ENCODE measurements at places on chromosomes 7 and 10.

- no peak for DNase-seq
Observed at GRCh38 chr7:22109761-22110160, 164.1 kb upstream of the CDCA7L start.

DNA sequence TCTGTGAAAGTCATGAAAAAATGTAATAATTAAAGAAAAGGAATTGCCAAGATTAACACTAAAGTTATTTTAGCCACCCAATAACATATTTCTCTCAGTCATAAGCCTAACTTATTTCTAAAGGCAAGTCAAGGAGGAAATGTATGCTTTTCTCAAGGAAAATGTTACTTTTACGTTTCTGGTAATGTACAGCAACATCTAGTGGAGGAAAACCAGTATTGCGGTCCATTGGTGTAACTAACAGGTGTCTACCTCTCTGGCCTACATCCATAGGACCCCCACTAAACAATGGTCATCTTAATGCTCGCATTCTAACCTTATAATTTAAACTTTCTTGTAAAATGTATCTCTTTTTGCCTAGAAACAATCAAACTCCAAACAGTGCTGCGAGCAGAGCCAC is 437.5 kb downstream of the KIF20B start:
- DNase-seq, result no peak

GRCh38 chr7:12584930-12585329 is 14.4 kb downstream of the SCIN start:
- no peak for DNase-seq

GRCh38 chr10:100346351-100346764 is 675 bp upstream of the SCD start:
- DNase-seq, result peak; percentile 78

DNA sequence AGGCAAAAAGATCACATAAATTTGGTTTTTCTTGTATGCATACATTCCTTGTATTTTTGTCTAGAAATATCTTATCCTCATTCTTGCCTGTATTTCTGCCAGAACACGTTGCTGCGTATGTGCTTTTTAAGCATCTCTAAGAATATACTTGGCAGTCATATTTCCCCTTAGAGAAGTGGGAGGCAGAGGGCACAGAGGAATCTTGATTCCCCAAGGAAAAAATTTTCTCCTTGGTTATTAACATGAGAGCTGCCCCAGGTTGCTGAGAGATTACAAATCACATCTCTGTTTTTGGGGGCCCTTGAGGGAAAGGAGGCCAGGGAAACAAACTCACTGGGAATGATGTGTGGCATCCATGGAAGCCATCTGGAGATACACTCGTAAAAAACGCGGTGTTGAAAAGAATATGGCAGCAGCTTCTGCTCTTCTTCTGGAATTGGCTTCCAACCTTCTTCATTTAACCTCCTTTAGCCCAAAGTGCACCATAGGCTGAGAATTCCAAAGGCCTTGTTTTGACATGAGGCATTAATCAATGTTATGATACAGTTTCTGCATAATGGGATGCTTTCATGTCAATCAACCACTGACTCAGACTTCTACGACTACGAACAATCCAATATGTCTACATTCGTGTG is 684.3 kb upstream of the SORCS1 start:
- DNase-seq, result no peak

- DNase-seq, result no peak
Observed at GRCh38 chr7:146864644-146865043, 748.0 kb downstream of the CNTNAP2 start.

GRCh38 chr10:95896071-95896850 is 11.5 kb upstream of the CC2D2B start:
- DNase-seq, result no peak

GRCh38 chr7:28520074-28521015 is 108.0 kb downstream of the CREB5 start:
- DNase-seq, result no peak

GRCh38 chr7:55296070-55296469 is 69.1 kb upstream of the LANCL2 start:
- no peak for DNase-seq

DNA sequence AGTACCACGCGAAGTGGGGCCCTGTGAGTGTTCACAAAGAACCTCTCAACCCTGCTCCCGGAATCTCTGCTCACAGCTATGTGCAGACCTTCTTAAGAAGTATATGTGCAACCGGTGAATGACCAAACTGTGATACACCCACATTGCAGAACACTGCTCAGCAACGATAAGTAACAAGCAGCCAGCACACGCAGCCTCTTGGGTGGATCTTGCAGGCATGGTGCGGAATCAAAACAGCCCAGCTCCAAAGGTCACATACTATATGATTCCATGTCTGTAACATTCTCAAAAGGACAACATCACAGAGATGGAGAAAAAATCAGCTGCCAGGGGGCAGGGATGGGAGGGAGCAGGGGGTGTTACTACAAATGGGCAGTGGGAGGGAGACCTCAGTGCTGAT is 101.6 kb downstream of the DLG5 start:
- no peak for DNase-seq

- no peak for DNase-seq
Observed at GRCh38 chr7:87414794-87415188, 60.7 kb downstream of the ABCB4 start.

DNA sequence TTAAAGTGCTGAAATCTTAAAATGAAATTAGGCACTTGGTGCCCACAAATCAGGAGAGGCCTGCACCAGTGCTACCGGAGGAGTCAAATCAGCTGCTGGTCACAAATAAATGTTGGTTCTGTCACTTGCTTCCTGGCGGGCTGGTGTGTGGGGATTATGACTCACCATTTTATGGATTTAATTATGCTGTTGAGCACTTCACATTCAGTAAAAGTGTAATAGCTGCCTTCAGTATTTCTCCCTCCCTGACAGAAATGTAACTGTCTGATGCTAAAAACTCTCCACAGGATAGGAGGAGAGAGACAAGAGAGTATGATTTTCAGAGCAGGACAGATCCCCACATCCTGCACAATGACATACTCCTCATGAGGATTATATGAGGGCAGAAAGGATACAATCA is 186.0 kb downstream of the JAZF1 start:
- no peak for DNase-seq

DNA sequence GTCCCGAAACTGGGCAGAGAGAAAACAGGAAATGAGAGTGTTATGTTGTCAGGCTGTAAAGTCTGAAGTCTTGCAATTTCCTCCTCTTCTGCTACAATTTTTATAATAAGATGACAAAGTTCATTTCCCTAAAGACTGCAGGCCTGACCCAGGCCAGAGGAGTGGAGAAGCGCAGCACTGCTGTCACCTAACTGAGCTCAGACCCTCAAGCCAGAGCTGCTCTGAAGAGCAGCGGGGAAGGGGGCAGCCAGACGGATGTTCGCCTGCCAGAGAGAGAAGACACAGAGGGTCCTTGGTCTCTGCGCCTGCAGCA is 12.6 kb upstream of the AOAH start:
- DNase-seq, result no peak

GRCh38 chr10:31152421-31153135 is 120.9 kb upstream of the ZNF438 start:
- no peak for DNase-seq

DNA sequence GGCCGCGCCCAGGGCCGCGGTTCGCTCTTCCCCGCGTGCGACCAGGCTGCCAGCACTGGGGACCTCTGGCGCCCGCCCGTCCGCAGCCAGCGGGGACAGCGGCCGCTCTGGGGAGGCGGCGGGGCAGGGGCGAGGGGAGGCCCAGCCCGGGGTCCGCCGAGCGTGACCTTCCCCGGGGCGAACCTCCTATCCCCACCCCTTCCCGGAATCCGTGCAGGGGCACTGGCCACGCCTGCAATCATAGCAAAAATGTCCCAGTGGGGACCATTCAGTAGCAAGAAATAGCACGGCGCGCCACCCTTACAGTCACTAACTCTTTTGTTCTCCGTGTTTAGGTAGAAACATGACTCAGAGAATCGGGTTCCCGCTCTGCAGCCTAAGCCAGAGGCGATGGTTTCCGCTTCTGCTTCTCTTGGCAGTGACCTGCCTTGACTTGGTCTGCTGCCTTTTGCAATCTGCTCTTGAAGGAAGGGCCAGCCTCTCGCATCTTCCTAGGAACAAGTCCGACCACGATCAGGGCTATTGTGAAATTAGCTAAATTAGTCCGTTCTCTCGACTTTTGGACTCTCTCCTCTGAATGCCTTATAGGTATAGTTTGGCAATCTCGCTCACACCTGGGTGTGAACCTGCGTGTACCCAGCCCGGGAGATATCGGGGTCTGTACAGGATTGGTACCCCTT is 79.3 kb upstream of the ACBD5 start:
- DNase-seq, result peak; percentile 32

- no peak for DNase-seq
Observed at GRCh38 chr10:26843736-26844135, 17.0 kb downstream of the ABI1 start.

- DNase-seq, result no peak
Observed at GRCh38 chr7:152867502-152867874, 107.9 kb downstream of the ACTR3B start.

DNA sequence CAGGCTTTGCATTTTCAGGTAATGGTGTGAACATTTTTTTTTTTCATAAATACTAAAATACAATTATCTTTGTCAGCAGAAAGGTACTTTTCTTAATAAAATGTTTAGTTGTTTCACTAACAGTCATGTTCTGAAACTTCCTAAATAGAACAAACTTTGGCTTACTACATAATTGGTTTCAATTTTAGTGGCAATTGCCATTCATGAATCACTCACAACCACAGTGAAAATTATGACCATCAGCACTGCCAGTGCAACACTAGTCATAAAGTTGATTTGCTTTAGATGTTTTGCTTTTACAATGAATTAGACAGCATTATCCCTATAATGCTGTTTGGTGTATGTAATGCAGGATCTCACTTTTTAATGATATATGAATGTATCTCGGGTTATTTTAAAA is 297.6 kb upstream of the PLXDC2 start:
- DNase-seq, result no peak

GRCh38 chr7:78015574-78016260 is 217.1 kb downstream of the PHTF2 start:
- no peak for DNase-seq

DNA sequence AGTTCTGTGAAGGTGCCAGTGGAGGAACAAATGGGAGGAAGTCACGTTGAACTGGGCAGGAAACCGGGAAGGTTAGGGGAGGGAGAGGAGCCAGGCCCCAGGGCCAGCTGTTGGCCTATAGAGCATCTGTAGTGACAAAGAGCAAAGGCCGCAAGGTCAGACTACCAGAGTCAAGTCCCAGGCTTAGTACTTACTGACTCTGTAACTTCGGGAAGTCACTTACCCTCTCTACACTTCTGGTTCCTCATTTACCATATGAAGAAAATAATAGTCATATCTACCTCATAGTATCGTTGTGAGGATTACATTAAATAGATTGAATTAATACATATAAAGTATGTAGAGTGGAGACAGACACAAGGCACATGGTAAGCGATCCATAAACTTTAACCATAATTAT is 101.8 kb upstream of the FZD1 start:
- DNase-seq, result no peak

DNA sequence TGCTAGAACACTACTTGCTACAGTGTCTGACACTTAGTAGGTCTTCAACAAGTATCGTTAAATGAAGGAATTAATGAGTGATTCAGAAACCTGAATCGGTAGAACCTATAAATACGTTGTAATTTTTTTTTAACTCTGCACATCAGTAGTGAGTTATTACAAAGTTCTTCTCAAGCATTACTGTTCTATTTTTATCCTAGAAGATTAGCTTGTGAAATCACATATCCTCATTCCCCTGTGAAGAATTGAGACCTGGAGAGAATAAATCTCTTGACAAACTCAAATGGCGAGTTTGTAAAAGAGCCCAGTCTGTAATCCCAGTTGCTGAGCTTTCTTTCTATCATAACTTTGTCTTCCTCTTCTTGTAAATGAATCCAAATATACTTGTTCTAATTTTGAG is 34.7 kb downstream of the HYAL4 start:
- DNase-seq, result no peak

GRCh38 chr7:43303740-43304241 is 191.3 kb downstream of the HECW1 start:
- DNase-seq, result no peak

GRCh38 chr7:139041378-139042085 is 5.7 kb upstream of the ZC3HAV1L start:
- no peak for DNase-seq

DNA sequence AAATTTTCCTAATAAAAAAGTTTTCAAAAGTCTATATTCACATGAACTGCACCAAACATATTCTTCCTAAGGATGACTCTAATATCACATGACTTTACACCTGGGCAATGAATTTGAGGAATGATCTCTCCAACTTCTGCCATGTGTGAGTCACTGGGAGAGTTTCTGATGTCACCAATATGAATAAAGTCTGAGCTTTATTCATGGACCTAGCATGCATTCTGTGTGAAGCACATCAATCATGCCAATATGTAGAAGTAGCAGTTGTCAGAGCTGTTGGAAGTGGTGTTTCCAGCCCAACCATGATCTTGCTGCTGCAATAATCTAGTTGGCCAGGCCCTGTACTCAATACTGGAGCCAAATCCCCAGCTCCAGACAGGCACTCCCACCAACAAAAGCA is 91.7 kb upstream of the IFRD1 start:
- DNase-seq, result no peak

GRCh38 chr7:24707988-24708615 is 49.2 kb downstream of the GSDME start:
- DNase-seq, result no peak

- no peak for DNase-seq
Observed at GRCh38 chr7:2201686-2202360, 30.9 kb downstream of the MAD1L1 start.

GRCh38 chr10:125684581-125684980 is 1.6 kb upstream of the TEX36 start:
- DNase-seq, result no peak

DNA sequence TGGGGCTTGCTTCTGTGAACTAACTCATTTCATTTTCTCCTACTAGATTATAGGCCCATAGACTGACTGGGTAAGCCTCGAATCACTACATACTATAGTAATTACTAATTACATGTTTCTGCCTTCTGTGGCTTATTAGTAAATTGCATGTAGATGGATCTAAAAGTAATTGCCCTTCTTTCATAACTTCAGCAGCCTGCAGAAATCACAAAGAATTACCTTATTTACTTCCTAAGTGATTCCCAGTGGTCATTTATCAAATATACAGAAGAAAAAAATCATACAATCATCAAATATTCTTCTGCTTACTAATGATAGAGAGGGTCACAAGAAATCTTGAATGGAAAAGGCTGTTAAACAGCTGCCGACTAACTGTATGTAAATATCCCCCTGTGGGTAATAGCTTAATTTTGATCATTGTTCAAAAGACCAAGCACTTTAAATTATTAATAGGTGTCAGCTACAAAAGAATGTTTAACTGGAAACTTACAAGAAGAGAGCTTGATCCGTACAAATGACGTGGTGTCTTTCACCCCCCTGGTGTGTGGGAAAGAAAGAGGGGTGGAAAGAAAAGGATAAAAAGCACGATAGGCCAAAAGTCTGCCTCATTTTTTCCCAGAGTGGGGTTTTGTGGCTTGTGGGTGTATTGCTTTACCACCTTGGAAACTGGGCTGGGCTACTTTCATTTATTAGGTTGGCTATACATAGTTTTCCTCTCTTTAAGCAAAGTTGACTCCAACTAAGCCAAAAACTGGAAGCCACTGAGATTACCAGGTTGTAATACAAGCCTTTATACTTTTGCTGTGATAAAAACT is 361.8 kb upstream of the ZMIZ1 start:
- DNase-seq, result no peak

GRCh38 chr10:122164023-122164601 is 107.0 kb upstream of the BTBD16 start:
- no peak for DNase-seq

- DNase-seq, result no peak
Observed at GRCh38 chr10:90751107-90751997, 106.5 kb downstream of the HTR7 start.

All from GM12892 (cell line).